ENCODE measurements at places on chromosomes 16 and 17.
A peak's percentile ranks its signal among the peaks of the same experiment; 100 is the strongest.

DNA sequence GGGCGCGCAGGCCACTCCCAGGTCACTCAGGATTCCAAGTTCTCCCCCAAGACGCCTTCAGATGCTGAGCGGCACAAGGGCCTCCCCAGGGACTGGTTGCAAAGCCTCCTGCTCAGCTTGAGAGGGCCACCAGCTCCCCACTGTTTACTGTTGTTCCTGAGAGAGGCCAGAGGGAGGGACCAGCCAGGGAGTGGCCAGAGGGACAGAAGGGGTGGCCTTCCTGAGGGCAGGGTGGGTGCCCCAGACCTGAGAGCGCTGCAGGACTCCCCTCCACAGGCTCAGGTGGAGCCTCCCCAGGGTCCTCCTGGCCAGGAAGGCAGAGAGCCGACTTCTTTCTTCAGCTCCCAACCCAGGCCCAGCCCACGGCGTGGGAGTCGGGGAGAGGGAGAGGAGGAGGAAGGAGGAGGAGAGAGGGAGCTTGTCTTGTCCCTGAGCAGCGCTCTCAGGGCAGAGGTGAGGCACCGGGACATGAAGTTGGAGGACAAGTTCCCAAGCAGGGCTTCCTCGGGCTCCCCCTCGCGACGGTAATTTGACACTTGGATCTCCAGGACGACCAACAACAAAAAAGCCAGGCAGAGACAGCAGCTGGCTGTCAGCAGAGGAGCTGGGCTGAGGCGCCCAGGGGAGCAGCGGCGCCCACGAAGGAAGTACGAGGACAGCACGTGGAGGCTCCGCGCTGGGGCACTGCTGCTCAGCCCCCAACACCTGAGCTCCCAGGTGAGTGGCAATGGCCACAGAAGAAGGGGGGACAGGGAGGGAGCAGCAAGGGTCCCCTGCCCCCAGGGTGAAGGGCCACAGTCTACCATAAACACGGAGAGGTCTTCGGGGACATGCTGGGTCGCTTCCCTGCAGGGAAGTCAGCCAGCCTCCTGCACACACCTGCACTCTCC is 497 bp downstream of the SMIM5 start:
- peak; percentile 90 for DNase-seq

GRCh38 chr17:33046361-33047255 is 55.0 kb downstream of the SPACA3 start:
- DNase-seq, result no peak

GRCh38 chr17:47621293-47622179 is 28.2 kb upstream of the KPNB1 start:
- peak; percentile 80 for DNase-seq

DNA sequence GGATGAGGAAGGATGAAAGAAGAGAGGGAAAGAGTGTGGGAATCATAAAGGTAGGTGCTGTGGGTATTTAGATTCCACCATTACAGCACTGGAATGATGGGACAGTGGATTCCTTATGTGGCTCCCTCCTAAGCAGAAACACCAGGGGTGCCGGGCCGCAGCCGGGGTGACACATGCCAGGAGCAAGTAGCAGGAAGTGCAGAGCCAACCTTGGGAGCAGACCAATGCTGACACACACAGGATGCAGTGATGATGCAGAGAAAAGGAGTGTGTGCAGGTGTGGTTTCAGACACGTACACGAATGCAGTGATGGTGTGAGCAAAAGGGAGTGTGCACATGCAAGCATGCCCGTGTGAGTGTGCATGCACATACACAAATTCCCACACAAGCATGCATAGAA is 338.0 kb downstream of the SLC39A11 start:
- DNase-seq, result no peak

GRCh38 chr16:57704011-57704904 is 9.7 kb downstream of the DRC7 start:
- DNase-seq, result no peak

GRCh38 chr17:48333034-48333530 is 96.9 kb downstream of the SKAP1 start:
- DNase-seq, result no peak

- DNase-seq, result no peak
Measured at GRCh38 chr16:31274831-31275816, 15.3 kb downstream of the ITGAM start.

DNA sequence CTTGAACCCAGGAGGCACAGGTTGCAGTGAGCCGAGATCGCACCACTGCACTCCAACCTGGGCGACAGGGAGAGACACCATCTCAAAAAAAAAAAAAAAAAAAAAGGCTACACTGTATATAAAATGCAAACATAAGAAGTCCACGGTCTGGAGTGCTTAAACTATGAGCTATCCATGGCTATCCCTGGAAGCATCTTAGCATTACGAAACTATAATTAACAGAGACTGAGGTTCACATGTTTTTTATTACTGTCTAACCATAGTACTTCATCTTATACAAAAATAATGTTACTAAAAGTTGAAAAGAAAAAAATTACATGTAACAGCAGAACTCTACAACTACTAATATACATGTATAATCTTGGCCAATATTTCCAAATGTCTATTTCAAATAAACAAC is 32.8 kb downstream of the HELZ start:
- no peak for DNase-seq

GRCh38 chr17:1012823-1013728 is 16.1 kb downstream of the TIMM22 start:
- DNase-seq, result no peak

DNA sequence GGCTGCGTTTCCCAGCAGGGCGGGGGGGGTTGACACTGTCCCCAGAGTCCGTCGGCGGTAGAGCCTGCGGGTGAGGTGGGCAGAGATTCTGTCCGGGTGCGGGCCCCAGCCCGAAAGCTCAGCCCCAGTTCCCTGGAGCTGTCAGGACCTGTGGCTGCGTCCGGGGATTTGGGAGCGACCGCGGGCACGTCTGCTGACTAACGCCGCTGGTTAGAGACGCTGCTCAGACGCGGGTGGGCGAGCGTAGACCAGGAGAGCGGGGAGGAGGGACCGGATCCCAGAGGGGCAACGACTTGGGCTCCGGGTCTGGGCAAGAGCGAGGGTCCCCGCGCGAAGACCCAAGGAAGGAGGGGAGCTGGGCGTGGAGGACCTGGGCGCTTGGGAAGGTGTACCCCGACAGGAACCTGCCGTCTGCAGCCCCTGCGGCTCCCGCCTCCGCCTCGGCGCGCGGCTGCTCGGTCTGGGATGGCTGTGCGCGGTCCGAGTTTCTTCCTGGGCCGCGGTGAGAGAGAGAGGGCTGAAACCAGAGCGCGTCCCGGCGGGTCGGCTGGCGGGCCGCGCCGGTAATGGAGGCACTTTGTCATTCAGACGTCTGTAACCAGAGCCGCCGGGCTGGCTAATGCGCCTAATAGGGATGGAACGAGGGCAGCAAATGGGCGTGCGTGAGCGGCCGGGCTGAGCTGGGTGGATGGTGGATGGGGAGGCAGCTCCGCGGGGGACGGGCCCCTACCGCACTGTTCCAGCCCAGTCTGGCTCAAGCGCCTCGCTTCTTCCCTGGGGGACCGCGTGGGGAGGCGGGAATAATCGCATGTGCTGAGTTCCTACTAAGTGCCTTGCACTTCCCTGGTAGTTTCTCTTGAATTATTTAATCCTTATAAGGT is 2.3 kb downstream of the NGFR start:
- DNase-seq, result peak; percentile 11

GRCh38 chr17:73255671-73256181 is 6.0 kb downstream of the CPSF4L start:
- DNase-seq, result peak; percentile 67

DNA sequence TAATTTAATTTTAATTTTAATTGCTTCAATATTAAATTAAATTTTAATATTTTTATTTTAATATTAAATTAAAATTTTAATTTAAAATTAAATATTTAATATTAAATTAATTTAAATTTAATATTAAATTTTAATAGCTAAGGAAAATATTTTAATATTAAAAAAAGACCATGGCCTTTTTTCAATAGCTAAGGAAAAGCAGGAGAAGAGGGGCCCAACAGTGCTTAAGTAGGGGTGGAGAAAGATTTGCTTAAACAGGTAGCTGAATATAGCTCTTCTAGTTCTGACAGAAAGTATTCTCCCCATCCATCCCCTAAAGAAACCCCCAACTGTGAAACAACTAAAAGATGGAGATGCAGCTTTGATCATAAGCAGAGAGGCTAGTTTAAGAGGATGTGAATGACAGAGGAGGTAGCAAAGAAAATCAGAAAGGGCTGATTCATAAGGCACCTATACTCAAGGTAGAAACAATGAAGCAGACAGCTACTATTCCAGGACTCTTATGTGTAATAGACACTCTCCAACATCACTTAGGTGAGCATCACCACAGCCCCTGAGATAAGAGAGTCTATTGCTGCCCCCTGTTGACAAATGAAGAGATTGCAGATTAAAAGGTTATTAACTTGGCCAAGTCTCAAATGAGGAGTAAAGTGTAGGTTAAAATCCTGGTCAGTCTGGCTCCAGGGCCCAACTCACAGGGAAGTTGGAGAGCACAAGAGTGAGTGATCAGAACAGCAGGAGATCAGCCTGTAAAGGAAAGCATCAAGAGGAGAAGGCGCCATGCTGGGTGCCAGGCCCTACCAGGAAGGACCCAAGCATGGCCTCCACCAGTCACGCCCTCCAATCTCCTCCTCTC is 7.8 kb upstream of the RNASEK start:
- peak; percentile 81 for DNase-seq

DNA sequence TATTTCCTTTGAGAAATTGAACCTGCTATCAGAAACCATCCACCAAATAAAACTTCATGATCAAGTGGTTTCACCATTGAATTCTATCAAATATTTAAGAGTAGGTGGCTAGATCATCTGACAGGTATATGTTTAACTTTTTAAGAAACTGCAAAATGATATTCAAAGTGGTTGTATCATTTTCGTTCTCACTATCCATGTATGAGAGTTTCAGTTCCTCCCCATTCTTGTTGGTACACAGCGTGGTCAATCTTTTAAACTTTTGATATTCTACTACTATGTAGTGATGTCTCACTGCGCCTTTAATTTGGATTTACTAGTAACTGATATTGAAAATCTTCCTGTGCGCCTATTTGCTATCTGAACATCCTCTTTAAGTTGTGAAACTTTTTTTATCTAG is 163.7 kb downstream of the CYB561 start:
- DNase-seq, result no peak

- DNase-seq, result no peak
Measured at GRCh38 chr16:67036323-67036741, 7.4 kb downstream of the CBFB start.

Measured in dermis blood vessel endothelial cell (primary cell).